Peyer's patch (tissue), 4 donors: ENCODE measurements at places on chromosomes 11 and 22.

DNA sequence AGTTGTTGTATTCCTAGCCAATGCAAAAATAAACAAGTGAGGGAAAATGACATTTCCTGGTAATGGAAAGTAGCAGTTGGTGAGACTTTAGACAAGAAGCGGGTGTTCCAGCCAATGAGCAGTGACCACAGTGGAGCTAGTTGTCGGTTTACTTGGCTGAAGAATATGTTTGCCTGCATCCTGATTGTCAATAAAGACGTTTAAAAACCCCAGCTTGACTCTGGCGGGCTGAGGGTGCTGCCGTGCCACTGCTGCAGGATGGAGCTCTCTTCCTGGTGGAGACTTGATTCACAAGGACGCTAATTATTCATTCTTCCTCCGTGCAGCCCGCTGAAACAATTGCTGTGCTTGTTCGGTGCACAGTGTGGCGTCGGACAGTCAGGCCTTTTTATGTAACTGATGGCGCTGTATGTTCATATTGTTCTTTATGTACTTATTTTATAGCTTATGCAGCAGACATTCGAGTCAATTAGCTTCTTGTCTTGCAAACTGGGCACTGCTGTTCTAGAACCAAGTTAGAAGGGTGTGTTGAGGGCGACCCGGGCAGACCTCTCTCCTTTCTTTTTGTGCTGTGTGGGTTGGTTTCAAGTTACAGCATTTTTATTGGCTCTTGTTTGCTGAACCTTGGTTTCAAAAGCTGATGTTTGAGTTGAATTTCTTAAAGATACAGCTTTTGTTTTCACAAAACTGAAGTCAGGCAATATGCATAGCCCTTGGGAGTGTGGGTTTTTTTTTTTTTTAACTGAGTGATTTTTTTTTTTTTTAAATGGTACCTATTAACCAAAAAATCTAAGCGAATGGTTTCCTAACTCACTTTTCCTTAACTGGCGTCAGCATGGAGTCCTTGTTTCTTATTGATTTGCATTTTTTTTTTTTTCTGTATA lies 153.9 kb downstream of the TEAD1 start:
- DNase-seq: no peak

GRCh38 chr11:85699957-85700741 lies 14.2 kb upstream of the CCDC89 start:
- DNase-seq: no peak

DNA sequence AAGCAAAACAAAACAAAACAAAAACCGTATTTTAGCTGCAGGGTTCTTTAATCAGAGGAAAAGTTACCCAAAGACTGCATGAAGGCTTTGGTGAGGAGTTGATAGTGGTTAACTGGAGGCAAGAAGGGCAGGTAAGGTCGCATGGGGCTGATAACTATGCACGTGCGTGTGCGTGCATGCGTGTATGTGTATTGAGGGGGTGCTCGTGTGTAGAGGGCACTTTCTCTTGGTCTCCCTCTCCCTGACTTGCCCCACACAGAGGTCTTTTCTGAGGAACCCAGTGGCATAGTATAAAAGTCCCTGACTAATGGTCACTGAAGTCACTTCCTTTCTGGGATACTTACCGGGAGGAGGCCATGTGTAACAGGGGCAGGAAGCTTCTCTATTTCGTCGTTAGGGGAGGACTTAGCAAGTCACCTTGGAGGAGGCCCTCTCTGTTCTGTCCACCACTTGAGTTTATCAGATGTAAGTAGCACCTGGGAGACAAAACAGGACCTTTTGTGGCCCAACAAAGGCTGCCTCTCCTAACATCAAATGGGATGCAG lies 20.1 kb upstream of the FCHSD2 start:
- no peak for DNase-seq

DNA sequence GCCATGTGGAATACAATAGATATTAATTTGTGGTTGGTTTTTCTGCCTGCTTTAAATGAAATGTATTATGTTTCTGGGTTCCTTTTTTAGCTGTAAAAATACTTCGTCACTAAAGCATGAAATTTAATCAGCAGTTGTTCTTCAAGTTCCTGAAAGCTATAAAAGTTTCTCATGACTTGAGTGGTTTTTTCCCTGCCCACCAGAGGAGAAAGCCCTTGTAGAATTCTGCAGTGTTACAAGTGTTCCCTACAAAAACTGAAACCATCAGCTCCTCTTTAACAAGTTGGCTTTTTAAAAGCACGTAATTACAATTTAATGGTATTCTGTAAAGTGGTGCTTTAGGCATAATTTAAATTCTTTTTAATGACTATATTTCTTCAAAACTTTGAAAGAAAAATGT lies 56.2 kb downstream of the PANX1 start:
- no peak for DNase-seq

DNA sequence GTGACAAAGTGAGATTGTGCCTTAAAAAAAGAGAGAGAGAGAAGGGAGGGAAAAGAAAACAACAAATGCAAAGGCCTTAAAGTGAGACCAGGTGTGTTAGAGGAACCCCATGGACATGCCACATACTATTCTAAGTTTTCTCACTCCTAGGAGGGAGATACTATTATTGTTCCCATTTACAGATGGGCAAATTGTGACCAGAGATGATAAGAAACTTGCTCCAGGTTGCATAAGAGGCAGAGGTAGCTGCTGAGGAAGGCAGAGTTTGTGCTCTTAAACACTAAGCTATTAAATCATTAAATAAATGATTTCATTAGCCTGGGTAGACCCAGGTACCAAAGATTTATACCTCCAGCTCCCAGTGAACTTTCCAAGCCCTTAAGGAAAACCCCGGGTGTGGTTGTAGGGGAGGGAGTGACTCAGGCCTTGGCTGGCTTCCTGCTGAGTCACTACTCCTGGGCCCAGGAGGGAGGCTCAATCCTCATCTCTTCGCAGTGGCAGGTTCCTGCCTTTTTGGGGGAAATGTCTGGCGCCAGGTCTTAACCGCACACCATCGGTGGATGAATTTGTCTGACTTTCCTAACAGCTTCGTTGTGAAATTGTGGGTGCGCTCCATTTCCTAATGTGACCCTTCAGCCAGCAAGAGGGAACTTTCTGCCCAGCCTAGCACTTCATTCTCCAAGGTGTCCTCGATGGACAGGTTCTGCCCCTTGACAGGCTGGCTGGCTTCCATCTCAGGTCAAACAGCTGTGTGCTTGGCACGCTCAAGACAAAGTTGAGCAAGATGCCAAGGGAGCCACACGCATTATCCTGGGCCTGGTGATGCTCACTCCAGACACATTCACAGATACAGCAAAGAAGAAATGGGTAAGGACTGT lies 33.4 kb upstream of the PTPRJ start:
- peak; percentile 85 for DNase-seq

GRCh38 chr11:70568035-70568813 lies 169.9 kb downstream of the CTTN start:
- DNase-seq: peak; percentile 69

GRCh38 chr22:20526305-20526627 lies 18.9 kb downstream of the MED15 start:
- no peak for DNase-seq

DNA sequence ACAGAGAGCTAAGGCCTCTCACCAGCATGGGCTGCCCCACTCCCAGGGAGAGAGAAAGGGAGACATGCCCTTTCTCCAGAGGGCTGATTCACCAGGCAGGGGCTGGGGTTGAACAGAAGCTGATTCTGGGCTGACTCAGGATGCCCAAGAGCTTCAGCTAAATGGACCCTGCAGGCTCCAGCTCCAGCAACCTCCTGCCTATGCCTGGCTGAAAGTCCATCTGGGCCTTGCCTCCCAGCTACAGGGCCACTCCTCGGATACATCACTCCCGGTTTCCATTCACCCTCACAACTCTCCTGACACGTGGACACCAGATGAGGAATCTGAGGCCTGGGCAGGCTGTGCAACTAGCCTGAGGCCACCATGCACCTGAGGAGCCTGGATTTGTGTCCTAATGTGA lies 215.5 kb downstream of the BUD13 start:
- no peak for DNase-seq

- DNase-seq: no peak
Observed at GRCh38 chr11:70717936-70718595, 319.7 kb downstream of the CTTN start.

DNA sequence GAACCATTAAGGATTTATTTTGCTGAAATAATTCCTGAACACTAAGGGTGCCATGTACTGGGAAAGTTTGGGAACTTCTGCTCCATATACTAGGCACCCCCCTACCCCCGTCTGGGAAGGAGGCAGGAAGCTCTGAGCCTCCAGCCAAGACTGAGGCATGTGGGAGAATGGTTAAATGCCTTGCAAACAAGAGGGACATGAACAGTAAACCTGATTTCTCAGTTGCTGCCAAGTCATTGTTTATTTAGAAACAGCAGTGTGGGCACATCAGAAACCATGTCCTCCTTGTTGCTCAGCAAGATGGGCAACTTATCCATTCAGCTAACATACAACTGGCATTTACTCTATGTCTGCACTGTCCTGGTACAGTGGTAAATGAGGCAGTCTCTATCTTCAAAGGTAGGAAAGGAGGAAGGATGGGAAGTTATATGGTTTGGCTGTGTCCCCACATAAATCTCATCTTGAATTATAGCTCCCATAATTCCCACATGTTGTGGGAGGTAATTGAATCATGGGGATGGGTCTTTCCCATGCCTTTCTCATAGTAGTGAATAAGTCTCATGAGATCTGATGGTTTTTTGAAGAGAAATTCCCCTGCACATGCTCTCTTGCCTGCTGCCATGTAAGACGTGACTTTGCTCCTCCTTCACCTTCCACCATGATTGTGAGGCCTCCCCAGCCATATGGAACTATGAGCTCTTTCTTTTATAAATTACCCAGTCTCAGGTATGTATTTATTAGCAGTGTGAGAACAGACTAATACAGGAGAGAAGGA lies 459.1 kb downstream of the MIAT start:
- no peak for DNase-seq

DNA sequence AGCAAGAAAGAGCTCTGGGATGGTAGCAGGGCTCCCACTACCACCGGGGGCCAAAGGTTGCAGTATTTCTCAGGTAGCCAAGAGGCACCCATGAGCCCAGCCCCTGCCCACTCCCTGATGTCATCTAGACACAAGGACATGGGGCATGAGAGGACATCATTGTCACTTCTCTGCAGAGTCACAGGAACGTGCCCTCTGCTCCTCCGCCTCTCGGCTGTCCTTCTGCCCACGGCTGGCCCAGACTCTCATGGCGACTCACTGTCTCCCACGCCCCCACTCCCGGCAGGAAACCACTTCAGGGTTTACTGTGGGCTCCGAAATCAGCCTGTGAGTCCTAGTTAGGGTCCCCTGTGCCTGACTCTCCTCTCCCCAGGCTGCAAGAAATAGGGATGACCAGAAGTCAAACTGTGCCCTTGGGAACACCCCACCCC lies 1.8 kb upstream of the GAL start:
- DNase-seq: no peak

DNA sequence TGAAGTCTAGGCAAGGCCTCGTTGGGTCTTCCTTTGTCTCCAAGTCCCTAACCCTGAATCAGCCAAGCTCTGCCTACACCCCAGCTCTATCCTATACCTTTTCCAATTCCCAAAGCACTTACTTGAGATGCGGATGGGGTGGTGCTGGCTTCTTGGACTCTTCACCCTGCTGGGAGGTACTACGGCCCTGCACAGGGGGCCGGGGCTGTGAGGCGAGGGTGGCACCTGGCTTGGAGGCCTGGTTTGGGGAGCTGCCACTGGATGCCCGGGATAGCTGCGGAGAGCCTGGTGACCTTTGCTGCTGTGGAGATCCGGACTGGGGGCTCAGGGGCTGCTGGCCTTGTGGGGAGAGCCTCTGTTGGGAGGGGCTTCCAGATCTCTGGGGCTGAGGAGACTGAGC lies 43.3 kb downstream of the FBXO7 start:
- DNase-seq: no peak

DNA sequence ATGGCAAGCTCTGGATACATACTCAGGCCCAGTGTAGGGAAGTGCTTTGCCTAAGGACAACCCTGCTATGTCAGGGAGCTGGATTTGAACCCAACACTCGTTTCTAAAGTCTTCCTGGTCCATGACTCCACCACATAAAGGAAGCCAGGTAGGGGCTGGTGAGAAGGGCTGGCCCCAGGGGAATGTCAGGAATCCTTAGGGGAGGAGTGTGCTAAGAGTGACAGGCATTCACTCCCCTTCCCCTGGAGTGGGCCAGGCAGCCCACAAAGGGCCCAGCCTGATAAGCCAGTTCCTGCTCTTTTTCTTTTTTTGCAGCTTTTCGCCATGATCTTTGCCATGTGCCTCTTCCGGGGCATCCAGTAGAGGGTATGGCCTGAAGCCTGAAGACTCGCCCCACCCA lies 21.9 kb downstream of the TP53I11 start:
- no peak for DNase-seq

DNA sequence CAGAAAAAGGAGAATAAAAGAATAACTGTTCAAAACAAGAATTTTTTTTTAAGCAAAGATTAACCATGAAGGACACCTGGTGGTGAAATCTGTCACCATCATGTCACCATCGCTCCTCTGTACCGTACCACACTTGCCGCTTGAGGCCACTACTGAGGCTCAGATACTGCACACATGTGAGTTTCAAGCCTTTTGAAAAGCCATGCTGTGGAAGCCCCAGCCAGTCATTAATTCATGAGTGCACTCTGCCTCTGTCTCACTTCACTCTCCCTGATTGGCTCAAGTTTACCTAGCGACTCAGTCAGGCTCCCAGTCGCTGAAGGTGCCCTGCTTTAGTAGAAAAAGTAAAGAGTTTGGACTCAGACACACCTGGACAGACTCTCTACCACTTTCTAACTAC lies 6.6 kb upstream of the MS4A12 start:
- DNase-seq: peak; percentile 65

DNA sequence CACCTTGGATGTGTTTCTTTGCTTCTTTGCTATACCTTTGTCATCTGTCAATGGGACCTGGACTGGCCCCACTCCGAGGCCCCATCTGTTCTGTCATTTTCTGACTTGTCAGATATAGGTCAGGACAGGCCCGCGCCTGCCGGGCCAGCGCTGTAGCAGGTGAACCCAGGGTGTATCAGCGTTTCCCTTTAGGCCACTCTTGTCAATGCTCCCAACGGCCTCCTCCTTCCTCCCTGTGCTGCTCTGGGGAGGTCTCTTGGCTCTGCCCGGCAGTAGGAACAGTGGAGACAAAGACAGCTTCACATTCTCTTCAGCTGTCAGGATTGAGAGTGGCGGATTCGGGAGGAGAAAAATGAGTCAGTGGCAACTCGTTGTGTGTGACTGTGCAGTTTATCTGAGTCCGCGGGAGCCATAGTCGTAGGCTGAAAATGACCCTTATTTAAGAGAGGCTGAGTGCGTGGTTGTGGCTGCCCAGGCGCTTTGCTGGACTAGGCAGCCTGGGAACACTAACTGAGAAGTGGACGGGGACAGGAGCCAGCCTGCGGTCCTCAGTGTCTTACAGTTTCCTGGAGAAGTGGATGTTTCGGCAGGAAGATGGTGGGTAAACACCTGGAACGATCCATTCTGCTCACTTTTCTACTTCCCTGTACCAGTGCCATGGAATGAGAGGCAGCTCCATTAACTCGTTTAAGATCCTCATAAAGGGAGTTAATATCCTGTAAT lies 102.3 kb downstream of the PRR5L start:
- no peak for DNase-seq

GRCh38 chr11:63770763-63771162 lies 2.2 kb upstream of the ZFTA start:
- no peak for DNase-seq

DNA sequence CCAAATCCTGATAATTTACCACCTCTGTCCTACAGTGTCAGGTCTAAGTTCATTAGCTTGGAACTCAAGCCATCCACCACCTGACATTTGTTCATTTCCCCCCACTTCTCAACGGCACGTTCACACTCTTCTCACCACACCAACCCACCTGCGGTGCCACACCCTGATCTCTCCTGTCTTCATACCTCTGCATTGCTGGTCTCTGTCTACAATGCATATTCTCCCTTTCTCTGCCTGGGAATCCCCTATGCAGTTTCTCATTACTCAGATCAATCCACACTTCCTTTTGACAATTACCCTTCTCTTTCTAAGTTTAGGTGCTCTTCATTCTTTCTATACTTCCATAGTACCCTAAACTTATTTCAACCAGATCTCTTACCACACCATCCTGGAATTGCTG lies 20.4 kb upstream of the EMSY start:
- no peak for DNase-seq
